ENCODE measurements at places on chromosomes 12 and 14. TPM values are rescaled to one million over a fixed set of nuclear protein-coding genes. Genes with fewer than 3 reads are reported as not detected.

DNA sequence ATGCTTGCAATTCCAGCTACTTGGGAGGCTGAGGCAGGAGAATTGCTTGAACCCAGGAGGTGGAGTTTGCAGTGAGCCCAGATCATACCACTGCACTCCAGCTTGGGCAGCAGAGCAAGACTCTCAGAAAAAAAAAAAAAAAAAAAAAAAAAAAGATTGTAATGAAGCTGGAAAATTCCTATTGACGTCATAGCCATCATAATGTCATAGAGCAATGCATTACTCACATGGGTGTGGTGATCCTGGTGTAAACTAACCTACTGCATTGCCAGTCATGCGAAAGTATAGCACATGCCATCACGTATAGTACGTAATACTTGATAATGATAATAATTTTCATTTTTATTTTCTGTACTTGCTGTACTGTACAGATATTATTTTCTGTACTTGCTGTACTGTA is 42.7 kb upstream of the NID2 start:
- no peak for DNase-seq

DNA sequence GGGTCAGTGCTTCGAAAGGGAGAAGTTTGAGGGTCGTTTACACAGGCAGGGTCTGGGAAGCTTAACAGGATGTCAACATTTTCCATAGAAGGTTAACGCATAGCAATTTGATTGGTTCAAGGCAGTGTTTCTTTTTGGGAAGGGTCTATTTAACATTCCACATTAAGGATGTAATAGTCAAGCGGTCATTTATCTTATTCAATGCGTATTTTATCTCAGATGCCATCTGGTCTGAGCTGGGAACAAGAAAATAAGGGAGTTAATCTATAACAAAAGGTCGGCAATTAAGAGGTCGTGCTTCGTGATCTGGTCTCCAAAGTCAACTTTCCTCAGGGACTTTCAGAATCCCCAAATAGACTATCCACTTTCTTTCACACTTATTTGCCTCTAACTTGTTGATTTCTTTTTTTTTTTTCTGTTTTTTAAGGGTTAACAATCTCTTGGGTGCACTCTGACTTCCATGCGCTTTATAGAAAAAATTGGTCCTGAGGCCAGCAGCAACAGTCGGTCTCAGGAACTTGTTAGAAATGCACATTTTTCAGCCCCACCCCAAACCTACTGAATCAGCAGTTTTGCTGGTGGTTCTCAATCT is 550 bp upstream of the RESF1 start:
- DNase-seq = no peak

DNA sequence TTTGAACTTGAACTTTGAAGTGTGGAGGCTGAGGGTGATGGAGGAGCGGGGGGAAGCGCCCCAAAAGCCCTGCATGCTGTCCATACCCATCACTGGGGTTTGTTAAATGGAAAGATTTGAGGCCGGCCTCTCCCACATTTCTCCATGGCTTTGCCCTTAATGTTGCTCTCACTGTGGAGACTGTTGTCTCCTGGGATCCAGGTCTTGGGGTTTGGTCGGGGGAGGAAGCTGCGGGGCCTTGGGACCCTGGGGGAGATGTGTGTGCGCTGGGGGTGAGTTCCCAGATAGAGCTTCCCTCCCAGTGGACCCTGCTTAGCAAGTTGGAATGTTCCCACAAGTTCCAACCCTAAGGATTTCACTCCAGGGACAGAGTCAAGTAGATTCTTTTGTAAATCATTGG is 28.0 kb upstream of the LRTM2 start:
- no peak for DNase-seq

DNA sequence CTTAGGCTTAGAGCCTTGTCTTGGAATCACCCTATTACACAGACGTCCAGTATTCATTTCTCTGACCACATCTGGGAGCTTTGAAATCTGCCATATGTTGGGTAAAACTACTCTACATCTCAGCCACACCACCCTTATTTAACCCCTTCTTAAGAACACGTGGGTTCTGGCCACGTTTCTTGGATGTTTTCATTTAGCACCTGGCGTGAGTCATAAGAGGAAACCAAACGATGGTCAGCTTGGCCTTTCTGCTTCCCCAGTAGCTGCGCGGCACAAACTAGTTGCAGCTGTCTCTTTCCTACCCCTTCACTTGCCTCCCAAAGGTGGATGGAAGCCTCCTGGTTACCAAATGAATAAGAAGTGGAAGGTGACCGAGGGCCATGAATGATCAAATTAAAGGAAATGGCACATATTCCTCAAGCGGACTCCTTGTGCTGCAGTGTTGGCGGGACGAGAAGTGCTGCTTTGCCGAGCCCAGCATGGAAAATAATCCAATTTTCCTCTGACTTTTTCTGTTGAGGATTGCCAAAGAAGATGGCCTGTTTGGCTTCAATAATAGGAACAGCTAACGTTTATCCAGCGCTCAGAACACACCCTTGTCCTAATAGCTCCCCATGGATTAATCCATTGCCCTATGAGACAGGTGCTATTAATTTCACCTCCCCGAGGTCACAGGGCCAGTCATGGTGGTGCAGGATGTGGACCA is 154.1 kb downstream of the ZNF664 start:
- DNase-seq = no peak

DNA sequence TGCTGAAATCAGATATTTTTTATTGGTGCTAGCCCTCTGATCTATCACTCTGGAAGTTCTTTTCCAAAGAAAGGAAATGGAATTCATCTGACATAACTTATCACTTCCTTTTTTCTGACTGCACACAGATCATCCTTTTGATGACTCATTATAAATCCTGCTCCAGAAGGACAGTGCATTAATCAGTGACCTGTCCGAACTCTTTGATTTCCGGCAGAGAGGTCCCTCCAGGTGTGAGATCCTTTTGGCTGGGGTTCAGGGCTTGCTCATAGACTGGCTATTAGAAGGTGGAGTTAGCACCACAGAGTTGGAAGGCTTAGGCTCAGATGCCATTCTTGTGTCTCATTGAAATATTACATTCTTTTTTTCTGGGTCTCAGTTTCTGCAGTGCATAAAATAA is 328.2 kb downstream of the ZFP36L1 start:
- no peak for DNase-seq

Gene TAS2R19
- 3.4 TPM for polyA plus RNA-seq

Gene AQP2
- 0.17 TPM for polyA plus RNA-seq
